ENCODE measurements at places on chromosomes 1 and 21.
A peak's percentile ranks its signal among the peaks of the same experiment; 100 is the strongest.

DNA sequence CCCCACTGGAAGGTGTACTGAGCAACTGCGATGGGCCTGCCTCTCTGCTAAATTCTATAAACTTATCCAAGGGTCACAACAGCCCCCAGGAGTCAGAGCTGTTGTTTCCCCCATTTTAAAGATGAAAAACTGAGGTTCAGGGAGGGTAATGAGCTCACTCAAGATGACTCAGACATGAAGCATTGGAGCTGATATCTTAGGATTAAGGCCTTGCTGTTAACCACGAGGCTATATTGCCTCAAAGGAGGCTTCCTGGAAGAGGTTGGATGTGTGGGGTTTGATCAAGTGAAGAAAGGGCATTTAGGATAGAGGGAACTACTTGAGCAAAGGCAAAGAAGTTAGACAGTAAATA, 6.7 kb downstream of the LDLRAP1 start:
- DNase-seq = no peak

DNA sequence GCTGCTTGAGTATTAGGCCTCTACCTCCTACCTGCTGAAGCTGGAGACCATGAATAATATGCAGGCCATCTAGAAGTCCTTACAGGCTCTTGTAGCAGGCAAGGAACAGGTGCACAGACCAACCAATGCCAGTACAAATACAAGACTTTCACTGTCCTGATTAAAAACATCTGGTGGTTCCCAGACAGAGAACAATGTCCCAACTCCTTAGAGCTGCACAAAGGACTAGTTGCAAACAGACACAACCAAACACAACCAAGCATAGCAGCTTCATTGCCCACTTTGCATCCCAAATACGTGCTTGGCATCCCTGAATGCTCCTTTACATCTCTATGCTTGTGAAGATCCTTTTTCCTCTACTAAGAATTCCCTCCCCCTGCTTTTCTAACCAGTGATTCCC, 98.1 kb upstream of the CXADR start:
- no peak for DNase-seq

- DNase-seq = no peak
Measured at GRCh38 chr1:11138952-11139351, 39.3 kb upstream of the EXOSC10 start.

- DNase-seq = no peak
Measured at GRCh38 chr1:200376528-200376927, 33.3 kb downstream of the ZNF281 start.

DNA sequence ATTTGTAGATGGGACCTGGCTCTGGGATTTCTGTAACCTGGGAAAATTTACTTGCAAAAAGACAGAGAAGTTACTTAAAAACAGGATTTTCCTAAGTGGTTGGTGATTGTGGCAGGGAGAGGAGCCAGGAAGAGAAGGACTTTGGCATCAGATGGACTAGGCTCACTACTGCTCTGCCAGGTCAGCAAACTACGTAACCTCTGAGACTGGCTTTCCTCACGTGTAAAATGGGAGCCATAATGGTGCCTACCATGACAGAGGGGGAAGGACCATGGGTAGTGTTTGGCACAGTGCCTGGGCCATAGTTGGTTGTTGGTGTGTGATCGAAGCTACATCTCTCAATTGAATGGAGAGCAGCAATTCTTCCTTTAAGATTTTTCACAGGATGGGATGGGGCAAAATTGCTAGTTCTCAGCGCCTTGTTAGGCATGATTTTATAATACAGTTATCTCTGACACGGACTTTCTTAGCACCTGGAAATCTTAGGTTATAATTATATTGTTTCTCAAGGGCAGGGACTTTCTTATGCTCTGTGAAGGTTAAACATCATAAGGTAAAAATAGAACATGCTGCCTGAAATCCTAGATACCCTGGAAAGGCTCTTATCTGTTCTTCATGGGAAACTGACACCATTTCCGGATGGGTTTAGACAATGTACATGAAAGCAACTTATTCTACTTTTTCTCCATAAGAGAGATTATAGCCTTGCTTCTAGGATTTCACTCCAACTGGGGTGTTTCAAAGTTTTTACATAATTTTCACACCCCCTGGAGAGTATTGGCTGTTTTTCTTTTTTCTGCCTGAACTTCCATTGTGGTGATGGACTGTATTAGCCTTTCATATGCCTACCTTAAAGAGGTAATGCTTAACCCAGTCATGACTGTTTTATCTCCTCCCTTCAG, 10.9 kb downstream of the ROR1 start:
- no peak for DNase-seq

DNA sequence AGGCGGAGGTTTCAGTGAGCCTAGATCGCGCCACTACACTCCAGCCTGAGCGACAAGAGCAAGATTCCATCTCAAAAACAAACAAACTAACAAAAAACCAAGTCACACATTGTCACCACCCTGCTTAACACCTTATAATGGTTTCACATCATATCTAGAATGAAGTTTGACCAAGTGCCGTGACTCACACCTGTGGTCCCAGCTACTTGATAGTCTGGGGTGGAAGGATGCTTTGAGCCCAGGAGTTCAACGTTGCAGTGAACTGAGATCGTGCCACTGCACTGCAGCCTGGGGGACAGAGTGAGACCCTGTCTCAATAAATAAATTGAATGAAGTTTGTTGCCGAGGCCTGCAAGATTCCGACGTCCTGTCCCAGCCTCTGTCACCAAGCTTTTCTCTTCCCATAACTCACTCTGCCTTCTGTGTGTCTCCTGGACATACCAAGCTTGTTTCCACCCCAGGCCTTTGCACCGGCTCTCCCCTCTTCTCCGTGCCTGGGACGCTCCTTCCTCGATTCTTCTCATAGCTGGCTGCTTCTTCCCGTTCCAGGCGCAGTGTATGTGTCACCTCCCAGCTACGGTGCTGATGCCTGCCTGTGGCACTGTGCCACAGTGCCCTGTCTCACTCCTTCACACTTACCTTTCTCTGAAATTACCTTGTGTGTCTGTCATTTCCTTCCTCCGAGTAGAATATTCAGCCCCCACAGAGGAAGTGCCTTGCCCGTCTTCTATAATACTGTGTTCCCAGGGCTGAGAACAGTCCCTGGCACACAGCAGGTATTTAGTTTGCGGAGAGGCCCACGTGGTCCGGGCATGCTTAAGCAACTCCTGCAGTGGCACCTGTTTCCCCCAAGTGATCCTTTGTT, 3.8 kb upstream of the SELENON start:
- no peak for DNase-seq

- no peak for DNase-seq
Measured at GRCh38 chr1:58293388-58293787, 253.1 kb downstream of the OMA1 start.

- no peak for DNase-seq
Measured at GRCh38 chr1:225835856-225836255, 25.9 kb downstream of the EPHX1 start.

DNA sequence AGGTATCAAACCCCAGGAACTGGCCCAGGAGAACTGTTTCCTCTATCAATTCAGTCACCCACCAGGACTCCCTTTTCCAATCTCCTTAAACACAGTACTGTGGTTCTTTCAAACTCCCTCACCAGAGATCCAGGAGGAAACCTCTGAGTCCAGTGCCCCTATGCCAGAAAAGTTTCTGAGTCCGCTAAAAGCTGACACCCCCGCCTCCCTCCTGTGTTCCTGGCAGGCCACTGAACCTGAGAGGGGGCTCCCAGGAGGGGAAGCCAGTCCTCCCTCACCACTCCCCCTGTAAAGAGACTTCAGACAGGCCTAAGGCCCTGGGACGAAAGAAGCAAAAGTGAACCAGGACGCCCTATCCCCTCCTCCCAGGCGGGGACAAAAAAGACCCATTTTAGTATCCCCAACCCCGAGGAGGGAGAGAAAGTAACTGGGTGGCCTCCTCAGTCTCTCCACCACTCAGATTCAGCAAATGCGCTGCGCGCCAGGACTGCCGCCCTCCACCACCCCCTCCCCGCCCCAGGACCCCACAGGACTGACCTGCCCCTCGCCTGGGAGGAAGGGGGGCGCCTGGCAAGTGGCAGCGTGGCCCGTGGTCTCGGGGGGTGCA, 624 bp downstream of the SLC41A1 start:
- peak; percentile 71 for DNase-seq

- no peak for DNase-seq
Measured at GRCh38 chr1:160429125-160429561, 28.8 kb downstream of the VANGL2 start.

- no peak for DNase-seq
Measured at GRCh38 chr1:116314305-116314919, 58.6 kb upstream of the ATP1A1 start.

DNA sequence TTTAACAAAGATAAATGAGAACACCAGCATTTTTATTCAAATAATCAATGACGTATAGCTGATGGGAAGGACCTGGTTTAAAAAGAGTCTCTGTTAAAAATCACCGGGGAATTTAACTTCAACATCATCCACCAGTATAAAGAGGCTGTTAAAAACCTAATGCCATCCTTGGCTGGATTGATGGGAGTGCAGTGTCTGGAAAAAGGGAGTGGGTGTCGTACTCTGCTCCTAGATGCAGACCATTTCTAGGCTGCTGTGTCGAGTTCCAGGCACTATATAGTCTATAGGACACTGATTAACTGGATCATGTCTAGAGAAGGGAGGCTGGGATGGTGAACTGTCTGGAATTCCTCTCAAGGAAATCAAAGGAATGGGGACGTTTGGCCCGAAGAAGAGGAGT, 36.1 kb downstream of the DDX20 start:
- no peak for DNase-seq

DNA sequence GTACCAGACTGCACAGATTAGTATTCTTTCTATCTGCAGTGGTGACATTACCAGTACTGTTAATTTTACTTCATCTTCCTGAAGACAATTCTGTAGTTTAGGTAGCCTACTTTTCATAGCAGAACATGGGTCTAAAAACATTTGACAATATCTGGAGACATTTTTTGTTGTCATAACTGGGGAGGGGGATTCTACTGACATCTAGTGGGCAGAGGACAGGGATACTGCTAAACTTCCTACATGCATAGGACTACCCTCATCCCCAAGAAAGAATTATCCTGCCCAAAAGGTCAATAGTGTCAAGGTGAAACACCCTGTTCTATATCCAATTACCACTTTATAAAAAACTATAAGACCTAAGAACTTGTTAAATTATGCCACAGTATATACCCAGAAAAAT, 3.4 kb upstream of the ARHGAP29 start:
- no peak for DNase-seq

- no peak for DNase-seq
Measured at GRCh38 chr1:228064741-228065542, 17.6 kb upstream of the ARF1 start.

GRCh38 chr1:118396829-118397495, 211.9 kb upstream of the SPAG17 start:
- DNase-seq = no peak

DNA sequence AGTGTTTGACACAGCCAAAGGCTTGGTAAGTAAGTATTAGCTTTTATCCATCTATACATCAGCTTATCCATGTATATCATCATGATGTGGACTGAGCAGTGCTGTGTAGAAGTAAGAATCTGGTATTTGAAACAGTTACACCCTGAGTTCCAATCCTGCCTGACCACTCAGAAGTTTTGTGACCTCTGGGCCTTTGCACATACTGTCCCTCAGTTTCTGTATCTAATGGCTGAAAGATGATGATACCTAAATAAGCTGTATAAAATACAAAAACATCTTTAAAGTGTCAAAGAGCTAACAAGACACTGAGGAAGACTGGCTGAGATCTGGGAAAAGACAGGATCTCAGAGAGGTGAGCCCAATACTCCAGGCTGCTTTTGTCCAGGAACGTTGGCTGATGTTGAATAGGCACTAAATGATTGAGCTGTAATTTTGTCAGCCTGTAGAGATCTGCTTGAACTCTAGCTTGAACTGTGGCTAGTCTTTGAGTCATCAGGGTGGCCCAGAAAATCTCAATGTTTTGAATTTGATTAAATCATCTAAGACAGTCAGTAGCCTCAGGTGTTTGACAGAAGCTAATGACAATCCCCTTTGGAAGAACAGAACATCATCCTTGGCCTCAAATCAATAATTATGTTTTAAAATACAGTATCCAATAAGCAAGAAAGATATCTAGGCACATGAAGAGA, 20.2 kb upstream of the OTUD3 start:
- DNase-seq = no peak

GRCh38 chr1:153568367-153569099, 2.9 kb upstream of the S100A2 start:
- peak; percentile 90 for DNase-seq

DNA sequence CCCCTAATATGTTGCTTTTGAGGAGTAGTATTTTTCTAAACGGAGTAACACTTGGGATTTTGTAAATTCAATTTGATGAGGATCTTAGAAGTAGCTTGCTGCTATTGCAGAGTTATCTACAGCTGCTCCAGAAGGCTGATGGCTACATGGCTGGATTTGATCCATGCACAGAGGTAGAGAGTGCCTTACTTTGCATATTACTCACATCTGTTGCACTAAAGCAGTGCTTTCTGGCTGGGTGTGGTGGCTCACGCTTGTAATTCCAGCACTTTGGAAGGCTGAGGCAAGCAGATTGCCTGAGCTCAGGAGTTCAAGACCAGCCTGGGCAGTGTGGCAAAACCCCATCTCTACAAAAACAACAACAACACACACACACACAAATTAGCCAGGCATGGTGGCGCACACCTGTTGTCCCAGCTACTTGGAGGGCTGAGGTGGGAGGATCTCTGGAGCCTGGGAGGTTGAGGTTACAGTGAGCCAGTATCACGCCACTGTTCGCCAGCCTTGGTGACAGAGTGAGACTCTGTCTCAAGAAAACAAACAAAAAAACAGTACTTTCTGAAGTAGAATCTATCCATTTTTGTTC, 24.6 kb downstream of the RALGPS2 start:
- DNase-seq = no peak

GRCh38 chr1:57163325-57163724, 197.5 kb upstream of the C8B start:
- DNase-seq = peak; percentile 9

DNA sequence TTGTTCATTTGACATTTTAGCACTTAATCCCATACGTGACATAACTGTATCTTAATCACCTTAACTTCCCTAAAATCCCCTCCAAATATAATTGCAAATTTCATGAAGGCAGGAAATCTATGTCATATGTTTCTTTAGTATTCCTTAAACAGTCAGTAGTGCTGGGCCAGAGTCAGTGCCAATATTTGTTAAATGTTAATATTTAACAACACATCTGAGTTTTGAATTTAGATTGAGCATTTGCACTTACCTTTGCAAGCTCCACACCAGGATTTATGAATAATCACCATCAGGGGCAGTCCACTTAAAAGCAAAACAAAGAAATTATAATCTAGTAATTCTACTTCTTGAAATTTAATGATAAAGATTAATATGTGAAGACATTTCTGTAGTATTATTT, 5.3 kb downstream of the KTI12 start:
- DNase-seq = no peak

All from iPS-NIHi11 (cell line).